ENCODE measurements at places on chromosomes 6 and 20.

GRCh38 chr6:149324428-149324827 is 6.9 kb downstream of the TAB2 start:
- DNase-seq, result no peak

DNA sequence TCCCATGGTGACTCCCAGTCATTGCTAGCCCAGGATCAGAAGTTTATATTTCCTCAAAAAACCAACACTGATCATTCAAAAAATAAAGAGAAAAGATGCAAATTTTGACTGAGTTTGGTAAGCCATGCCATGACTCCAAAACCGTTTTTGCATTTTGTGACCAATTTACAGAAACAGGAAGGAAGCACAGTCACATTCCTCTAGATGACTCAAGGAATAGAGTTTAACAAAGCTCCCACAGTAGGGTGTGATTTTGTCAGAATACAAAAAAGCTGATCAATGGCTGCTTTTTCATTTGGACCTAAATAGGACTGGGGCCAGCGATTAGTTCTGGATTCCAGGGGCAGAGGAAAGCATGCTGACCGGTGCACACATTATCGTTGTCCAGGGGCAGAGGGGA is 179.4 kb upstream of the AFDN start:
- DNase-seq, result no peak

- no peak for DNase-seq
These were observed 622.2 kb upstream of the MANEA start for GRCh38 chr6:94955156-94955555.

DNA sequence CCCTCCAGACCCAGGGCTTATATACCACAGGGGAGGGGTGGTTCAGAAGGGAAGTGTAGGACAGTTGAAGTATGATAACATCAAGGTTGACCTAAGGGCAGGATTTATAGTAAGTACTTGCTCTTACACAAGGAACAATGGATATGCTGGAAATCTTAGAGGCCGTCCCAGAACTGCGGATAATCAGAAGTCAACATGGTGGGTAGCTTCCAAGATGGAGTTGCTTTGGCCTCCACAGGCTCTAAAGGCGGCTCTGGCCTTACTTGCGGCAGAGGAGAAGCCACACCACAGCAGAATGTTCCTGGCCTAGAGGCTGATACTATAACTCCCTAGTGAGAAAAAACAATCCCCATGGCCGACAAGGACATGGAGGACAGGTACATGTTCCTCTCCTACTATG is 344.7 kb downstream of the CDC5L start:
- no peak for DNase-seq

- DNase-seq, result no peak
These were observed 13.9 kb downstream of the GCM1 start for GRCh38 chr6:53134601-53135235.

DNA sequence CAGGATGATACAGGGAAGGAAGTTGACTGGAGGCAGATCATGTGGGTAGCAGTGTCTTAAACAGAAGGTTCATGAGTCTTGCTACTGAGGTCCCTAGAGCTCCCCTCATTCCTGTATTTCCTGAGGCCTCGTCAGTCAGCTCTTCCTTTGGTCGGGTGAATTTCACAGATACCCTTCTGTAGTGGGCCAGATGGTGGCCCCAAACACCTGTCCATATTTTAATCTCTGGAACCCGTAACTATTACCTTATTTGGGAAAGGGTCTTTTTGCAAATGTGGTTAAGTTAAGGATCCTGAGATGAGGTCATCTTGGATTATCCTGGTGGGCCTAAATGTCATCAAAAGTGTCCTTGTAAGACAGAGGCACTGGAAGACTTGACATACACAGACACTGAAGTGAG is 9.6 kb downstream of the KCNS1 start:
- DNase-seq, result no peak

DNA sequence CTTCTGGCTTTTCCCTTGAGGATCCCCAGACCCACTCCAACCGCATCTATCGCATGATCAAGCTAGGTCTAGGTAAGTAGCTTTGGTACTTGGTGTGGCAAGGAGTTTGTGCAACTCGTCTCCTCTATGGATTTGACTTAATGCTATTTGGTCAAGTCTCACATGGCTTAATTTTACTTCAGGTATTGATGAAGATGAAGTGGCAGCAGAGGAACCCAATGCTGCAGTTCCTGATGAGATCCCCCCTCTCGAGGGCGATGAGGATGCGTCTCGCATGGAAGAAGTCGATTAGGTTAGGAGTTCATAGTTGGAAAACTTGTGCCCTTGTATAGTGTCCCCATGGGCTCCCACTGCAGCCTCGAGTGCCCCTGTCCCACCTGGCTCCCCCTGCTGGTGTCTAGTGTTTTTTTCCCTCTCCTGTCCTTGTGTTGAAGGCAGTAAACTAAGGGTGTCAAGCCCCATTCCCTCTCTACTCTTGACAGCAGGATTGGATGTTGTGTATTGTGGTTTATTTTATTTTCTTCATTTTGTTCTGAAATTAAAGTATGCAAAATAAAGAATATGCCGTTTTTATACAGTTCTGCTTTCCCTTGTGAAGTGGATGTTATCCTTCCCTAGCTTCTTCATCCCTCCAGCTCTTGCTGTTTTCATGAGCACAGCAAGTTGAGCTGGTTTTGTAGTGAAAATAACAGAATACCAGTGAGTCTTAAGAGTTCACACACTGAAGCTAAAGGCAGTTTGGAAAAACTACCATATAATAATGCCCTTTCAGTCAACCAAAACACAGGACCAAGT is 3.8 kb downstream of the SLC35B2 start:
- no peak for DNase-seq

GRCh38 chr6:34574647-34575293 is 18.6 kb upstream of the SPDEF start:
- no peak for DNase-seq

DNA sequence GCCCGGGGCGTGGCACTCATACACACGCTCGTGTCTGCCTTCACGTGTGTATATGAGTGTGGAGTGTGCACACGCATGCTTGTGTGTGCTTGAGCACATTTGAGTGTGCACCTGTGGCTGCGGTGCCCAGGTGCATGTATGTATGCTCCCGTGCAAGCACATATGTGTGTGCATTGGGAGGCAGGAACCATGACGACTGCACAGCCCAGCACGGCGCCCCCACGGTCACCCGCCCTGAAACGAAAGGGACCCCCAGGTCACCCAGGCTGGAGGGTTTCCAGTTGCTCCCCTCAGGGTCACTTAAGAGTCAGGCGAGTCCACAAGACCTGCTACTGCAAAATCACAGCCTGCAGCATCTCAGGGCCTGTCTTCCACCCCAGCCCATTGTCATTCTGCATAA is 94.7 kb downstream of the YTHDF1 start:
- DNase-seq, result no peak

GRCh38 chr20:10453241-10453640 is 18.1 kb downstream of the SLX4IP start:
- no peak for DNase-seq

DNA sequence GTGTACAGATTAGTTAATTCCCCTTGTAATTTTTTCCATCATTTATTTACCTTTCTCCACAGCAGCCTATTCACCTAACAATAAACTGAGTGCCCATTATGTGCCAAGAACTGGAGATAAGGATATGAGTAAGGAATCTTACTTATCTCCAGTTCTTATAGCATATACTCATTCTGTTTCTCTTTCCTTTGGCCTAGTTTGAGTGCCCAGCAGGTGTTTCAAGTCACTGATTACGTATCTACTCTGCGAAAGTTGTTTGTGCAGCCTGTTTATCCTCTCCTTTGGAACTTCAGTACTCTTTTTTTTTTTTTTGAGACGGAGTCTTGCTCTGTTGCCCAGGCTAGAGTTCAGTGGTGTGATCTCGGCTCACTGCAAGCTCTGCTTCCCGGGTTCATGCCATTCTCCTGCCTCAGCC is 17.3 kb upstream of the POU5F1 start:
- no peak for DNase-seq

GRCh38 chr6:20350215-20350614 is 51.5 kb upstream of the E2F3 start:
- no peak for DNase-seq

DNA sequence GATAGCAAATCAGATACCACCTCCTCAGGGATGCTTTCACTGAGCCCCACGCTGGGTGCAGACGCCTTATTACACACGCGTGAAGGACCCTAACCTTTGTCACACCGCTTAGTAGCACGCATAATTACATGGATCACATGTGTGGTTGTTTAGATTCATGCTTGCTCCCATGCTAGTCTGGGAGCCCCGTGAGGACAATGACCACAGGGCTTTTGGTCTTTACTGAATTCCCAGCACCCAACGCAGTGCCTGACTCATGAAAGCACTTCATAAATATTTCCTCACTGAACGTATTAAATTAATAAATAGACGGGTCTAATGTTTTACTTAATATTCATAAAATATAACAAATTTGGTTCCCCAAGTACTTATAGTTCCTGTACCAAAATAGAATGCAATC is 132.5 kb downstream of the ALDH8A1 start:
- DNase-seq, result no peak

DNA sequence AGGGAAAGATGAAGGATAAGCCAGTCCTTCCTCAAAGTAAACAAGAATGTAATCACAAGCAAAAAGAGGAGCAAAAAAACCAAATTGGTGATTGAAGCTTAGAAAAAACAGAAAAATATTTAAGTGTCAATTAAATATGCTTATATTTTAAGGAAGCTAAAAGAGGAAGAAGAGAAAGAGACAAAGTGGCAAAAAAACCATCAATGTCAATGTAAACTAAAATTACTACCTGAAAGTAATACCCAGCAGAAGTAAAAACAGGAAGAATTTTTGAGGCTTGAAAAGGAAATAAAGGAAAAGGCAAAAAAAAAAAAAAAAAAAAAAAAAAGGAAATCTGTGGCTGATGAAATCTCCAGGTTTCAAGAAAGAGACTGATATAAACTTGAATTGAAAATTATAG is 36.2 kb upstream of the OGFRL1 start:
- DNase-seq, result no peak

DNA sequence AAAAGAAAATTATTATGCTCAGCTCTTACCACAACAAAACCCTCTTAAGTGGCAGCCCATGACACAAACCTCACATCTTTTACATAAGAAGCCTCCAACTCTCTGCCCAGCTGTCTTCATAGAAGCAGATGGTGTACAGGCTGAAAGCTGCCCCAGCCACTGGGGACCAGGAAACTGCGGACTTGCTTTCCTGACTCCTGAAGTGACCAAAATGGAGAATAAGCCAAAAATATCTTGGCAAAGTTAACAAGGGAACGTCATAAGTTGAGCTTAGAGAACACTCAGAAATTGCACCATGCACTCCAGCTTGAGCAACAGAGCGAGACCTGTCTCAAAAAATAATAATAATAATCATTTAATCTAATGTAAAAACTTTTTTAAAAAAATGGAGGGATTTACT is 160.3 kb upstream of the CDYL start:
- no peak for DNase-seq

DNA sequence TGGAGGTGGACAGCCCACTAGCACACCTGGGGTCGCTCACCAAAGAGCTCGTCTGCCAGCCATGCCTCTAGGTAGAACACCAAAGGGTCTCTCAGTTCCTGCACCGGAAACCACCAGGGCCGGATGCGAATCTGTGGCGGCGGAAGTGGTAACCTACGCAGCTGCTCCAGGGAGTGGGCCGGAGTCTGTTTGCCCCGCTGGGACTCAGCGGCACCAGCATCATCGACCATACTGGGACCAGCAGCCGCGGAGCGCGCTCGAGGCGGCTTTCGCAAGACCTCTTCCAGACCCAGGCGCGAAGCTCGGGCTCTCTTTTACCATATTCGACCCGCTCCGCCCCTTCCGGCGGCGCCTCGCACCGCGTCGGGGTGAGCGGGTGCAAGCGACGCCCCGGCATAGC is at the start of gene OOEP:
TSS of gene OOEP (minus strand) at position 335 of the 400 bp plus-strand sequence. CDS start at position 230, 105 bp downstream.
- no peak for DNase-seq

DNA sequence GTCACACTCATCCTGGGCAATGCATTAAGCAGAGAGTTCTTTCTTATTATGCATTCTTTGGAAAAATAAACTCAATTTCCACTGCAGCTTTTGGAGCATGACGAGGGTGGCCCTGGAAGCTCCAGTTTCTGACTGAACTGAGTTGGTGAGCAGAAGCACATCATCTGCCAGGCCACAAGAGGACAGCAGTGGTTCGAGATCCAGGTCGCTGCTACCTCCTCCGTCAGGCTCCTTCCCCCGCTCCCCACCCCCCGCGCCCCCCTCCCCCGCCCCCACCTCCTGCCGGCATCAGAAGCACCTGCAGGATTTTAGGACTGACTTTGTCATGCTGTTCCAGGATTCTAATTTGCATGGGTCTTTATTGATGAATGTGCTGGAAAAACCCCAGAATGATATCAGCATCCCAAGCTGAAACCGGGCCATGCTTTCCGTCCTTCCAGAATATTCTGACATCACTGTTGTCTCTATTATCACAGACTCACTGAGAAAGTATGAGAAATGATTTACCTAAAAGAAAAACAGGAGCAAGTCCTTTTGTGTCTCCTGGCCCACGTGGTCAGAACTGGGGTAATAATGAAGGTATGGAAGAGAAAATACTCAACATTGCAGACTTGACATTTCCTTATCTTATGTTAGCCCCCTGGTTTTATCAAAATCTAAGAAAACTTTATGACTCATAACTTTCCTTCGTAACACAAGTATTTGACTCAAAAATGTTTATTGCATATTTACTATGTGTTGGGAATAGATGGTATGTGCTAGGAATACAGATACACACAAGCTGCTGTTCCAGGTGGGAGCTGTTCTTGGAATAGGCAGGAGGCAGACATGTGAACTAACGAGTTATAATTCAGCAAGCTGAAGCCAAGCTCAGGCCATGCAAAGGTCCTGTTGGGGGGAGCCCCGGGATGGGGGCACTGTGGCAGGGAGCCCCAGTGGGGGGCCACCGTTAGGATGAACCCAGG is 220.2 kb upstream of the EXOC2 start:
- no peak for DNase-seq

DNA sequence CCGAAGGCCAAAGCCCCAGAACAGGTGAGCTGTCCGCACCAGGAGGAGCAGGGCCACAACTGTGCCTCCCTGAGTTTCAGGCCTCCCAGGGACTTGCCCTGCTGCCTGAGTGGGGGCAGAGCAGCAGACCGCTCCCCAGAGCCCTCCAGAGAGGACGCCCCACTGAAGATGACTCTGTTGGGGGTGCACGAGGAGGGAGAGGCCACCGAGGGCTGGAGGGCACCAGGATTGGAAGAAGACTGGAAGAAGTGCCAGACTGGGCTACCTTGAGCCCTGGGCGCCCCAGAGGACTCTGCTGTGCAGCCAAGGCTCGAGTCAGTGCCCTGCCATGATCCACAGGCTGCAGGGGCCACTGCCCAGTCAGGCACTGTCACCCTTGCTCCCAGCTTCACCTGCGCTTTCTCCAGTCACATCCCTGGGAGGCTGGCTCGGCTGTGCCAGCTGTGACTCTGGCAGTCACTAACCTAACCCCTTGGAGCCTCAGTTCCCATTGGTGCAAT is 11.3 kb downstream of the CST7 start:
- DNase-seq, result no peak

- no peak for DNase-seq
These were observed 17.5 kb upstream of the ZSCAN9 start for GRCh38 chr6:28207510-28208110.

- no peak for DNase-seq
These were observed 205.9 kb downstream of the HACE1 start for GRCh38 chr6:104653781-104654180.

- DNase-seq, result no peak
These were observed 5.5 kb downstream of the VEGFA start for GRCh38 chr6:43775535-43775885.

GRCh38 chr20:62159839-62160238 is 16.3 kb downstream of the SS18L1 start:
- no peak for DNase-seq

GRCh38 chr6:98845211-98846020 is 11.0 kb downstream of the POU3F2 start:
- DNase-seq, result no peak

GRCh38 chr20:49559411-49560081 is 8.4 kb downstream of the PTGIS start:
- no peak for DNase-seq
